ENCODE measurements at places on chromosomes 5 and 9.

GRCh38 chr5:68359699-68360098 lies 144.1 kb downstream of the PIK3R1 start:
- no peak for DNase-seq

GRCh38 chr9:90459321-90459720 lies 183.3 kb downstream of the DIRAS2 start:
- DNase-seq, result no peak

GRCh38 chr5:83475935-83476814 lies 4.6 kb downstream of the VCAN start:
- DNase-seq, result no peak

DNA sequence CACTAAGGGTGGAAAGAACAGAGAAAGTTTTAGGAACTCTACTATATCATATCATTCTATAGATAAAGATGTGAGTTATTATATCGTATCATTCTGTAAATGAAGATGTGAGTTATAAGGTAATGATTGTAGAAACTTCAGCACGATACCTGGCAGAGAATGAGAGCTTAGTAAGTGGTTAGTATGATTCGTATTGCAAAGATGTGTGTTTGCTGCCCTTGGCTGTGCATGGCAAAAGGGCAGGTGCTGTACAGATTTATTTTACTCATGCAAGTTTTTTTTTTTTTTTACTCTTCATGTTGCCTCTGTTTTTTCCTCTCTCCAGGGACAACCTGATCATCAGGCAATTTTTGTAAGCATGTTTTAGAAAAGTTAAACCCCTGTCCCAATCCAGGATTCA lies 83.3 kb downstream of the EGFLAM start:
- DNase-seq, result no peak

DNA sequence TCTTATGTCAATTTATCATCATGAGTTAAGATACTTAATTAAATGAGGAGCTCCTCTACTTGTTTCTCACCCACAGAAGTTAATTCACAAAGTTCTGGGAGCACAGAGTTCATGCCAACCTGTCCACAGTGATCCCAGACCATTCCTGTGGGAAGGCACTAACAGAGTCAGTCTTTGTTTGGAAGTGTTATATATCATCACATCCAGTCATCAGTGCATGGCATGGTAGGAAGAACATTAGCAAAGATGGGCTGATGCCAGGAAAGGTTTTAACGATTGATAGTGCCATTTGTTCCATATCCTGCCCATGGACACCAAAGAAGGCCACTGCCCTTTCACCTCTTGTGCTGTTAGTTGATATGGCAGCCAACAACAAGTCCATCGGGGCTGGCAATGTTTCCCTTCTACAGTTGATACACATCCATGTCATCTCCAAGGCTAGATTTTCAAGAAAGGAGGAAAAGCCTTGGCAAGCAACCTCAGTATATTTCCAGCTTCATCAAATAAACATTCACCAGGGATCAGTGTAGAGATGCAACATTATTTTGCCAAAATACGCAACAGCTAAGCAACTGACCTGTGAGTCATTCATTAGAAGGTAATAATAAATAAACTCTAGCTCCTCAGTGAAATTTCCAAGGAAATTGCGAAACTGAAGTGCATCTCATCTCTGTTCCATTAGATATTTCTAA lies 169.6 kb downstream of the RORB start:
- DNase-seq, result no peak

DNA sequence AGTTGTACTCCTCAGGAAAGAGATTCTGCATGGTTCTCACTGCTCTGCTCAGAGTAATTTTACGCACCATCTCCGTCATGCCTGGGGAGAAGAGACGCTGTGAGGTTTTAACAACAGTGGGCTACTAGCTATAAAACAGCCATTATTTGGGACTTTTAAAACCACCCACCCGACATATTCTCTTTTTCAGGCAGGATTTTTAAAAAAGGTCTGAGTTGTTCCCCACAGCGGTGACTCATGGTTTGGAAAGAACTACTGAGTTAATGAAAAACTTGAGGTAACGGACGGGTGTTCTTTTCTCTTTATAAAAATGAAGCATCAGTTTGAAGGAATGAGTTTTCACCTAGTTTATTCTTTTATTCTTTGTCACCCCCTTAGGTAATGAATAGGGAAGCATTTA lies 61.3 kb downstream of the TTLL11 start:
- DNase-seq, result no peak

GRCh38 chr9:93656426-93657239 lies 80.2 kb downstream of the PHF2 start:
- DNase-seq, result no peak

DNA sequence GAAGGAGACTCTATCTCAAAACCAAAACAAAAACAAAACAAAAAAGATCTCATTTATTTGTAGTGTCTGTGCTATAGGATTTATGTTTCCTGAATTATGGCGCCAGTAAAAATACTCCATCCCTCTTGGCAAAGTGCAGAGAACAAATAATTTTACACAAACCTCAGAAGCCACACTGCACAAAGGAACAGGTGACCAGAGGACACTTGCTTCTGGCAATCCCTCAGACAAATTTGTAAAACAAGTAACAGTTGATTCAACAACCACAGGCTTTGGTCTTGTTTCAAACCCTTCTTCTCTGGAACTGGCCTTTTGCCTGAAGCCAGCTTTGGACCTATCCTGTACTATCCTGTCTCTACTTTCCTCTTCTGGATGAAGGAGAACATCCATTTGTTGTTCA lies 502.1 kb downstream of the DMAC1 start:
- no peak for DNase-seq

DNA sequence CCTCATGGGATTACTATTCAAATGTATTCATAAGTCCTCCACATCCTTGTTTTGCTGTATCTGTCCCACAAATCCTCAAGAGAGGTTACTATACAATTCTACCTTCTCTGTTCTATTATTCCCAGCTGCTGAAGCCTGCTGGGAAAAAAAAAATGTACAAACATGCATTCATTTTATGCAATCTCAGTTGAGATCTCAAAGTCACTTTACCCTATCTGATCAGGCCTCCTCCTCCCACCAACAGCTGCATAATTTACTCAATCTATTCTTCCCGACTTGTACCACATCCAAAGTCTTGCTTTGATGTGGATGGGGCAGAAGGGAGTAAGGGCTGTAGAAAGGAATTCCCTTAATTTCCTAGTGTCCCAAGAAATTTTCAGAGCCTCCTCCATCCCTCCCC lies 28.6 kb downstream of the PSIP1 start:
- DNase-seq, result no peak

DNA sequence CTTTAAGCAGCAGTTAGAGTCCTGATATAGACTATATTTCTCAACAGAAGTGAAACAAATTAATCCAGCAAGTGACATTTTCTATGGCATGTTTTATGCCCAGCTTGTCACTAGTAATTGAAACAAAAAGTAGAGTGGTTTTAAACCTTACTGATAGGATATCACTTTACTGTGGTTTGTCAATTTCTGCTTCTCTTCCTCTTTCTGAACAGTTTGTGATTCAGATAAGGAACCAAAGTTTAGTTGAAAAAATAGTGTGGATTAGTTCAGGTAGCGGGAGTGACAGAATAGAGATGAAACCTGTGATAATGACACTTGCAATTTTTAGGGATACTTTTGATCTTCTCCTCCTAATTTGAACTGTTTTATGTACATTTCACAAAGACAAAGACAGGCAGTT lies 485.7 kb upstream of the EDIL3 start:
- DNase-seq, result no peak

DNA sequence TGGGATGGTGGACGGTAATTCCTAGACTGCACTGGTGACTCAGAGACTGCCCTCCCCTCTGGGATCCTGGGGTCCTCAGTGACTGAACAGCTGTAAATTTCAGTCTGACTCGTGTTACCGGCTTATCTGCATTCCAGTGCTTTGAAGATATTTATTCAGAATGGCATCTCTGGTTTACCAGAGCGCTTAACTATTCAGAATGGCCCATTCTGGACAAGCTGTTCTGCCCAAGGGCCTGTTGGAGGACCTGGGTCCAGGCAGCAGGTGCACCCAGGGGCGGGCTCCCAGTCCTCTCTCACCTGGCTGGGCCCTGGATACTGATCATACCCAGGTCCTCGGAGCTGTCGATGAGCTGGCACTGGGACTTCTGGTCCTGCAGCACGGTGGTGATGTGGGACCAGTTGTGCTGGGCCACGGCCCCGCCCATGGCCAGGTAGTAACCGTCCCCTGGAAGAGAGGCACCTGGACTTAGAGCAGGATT lies 48.0 kb downstream of the SARDH start:
- no peak for DNase-seq

- DNase-seq, result no peak
Measured at GRCh38 chr5:173472164-173472563, 143.9 kb upstream of the STC2 start.

GRCh38 chr9:94860678-94861588 lies 134.4 kb downstream of the AOPEP start:
- DNase-seq, result no peak

GRCh38 chr9:135609366-135609955 lies 29.9 kb downstream of the GLT6D1 start:
- DNase-seq, result no peak

GRCh38 chr9:33222031-33222430 lies 17.9 kb upstream of the SPINK4 start:
- no peak for DNase-seq

GRCh38 chr5:56481428-56482357 lies 248.6 kb upstream of the ANKRD55 start:
- no peak for DNase-seq

All from NCI-H1930 (cell line).